ENCODE measurements at places on chromosomes 5 and 9.

DNA sequence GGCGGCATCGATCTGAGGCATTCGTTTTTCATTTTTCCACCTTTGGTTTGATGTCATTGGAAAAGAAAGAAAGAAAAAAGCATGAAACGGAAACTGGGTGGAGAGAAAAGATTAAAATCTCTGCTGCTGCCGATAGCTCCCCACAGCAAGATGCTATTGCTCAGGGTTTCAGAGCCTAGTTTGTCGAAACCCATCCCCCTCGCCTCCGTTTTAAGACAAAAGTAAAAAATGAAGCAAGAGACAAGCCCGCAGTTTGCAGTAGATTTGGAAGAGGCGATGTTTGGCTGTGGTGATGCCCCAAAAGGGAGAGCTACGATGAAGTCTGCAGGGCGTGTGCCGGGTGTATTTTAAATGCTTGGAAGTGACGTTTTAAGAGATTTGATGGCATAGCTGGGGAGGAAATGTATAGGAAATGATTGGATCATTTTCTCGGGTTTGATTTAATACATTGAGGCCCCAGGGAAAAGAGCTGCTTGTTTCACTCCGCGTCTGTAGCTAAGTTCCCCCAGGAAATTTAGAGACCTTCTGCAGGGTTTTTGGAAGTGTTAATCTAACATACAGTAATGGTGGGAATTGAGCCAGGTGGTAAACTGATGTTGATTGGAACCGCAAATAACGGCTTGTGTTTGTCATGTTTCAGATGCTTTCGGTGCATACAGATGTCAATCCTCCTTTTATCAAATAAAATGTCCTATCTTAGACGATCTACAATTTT is 909 bp downstream of the NDFIP1 start:
- DNase-seq = peak; percentile 72

DNA sequence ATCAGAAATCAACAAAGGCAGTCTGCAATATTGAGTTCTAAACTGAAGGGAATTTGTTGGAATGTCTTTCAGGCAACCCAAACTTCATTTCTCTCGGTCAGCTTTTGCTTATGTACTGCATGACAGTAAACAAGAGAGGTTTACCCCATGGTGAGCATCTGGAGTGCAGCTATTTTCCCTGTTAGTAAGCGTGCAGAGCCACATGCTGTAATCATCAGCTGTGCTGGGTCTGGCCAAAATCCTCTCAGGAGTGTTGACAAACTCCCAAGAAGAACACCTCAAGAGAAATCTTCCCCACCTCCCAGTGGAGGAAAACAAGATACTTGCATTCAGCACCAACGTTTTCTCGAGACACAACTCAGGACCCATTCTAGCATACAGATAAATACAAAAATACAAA is 83.6 kb upstream of the ADAMTSL1 start:
- DNase-seq = no peak

- no peak for DNase-seq
Observed at GRCh38 chr5:40568548-40568947, 111.2 kb upstream of the PTGER4 start.

DNA sequence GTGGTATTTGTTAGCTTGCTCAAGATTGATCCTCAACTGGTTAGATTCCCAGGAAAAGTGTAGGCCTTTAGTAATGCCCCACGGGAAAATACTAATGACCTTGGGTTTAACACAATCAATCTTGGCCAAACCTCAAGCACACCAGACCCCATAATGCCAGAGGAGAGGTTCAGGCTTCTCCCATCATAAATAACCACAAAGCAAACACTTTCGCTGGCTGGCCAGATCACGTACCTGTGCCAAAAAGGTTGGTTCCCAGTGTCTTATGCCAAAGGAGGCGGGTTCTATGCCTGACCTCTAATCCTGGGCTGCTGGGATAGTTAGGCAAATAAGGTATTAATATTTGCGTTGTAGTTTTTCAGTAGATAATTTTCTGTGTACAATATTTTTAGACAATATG is 379.2 kb upstream of the CDH18 start:
- DNase-seq = no peak

DNA sequence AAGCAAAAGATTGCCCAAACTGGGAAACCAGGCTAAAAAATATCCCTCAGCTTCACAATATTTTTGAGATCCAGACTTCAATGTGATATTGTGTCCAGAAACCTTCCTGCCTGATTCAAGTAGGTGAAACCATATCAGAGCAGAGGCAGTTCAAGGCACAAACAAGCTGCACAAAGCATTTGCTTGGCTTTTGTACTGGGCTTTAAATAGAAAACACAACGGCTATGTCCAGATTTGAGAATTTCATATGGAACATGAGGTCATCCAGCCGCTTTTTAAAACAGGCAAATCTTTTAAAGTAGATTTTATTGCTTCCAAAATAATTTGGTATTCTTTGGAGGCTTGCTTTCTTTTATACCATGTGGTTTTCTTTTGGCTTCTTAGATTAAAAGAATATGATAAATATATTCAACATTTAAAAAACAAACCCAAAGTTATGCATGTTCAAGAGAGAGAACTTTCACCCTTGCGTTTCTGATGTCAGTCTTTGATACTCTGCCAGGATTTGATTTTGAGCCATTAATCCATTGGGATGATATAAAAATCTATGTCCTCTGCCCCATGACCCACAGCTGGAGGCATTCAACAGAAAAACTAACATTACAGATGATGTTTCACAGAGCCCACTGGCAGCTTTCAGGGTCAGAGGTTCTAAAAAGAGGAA is 29.0 kb upstream of the CCDC112 start:
- no peak for DNase-seq

DNA sequence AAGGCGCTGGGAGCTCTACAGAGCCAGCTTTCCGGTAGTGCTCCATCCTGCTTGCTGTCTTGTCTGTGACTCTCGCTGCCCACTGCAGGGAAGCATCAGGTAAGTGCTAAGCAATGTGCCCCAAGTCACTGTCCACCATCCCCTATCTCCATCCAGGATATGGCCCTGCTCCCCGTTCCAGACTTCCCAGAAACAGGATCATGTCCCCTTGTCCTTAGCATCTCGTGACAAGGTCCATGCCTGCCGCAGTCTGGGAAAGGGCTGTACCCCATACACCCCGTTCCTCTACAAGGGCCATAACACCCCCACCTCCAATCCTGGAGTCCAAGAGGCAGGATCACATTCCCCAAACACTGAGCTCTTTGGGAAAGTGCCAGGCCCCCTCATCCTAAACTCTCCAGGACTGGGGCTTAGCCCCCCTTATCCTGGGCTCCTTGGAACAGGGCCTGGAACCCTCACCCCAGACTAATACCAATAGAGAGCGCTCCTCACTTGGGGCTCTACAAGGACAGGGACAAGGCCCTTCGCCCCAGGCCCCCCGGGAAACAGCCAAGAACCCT is 566 bp downstream of the RPP25L start:
- no peak for DNase-seq

GRCh38 chr5:80414113-80414512 is 6.2 kb downstream of the ZFYVE16 start:
- no peak for DNase-seq

- DNase-seq = peak; percentile 38
Observed at GRCh38 chr5:113612060-113612496, 98.6 kb downstream of the YTHDC2 start.

DNA sequence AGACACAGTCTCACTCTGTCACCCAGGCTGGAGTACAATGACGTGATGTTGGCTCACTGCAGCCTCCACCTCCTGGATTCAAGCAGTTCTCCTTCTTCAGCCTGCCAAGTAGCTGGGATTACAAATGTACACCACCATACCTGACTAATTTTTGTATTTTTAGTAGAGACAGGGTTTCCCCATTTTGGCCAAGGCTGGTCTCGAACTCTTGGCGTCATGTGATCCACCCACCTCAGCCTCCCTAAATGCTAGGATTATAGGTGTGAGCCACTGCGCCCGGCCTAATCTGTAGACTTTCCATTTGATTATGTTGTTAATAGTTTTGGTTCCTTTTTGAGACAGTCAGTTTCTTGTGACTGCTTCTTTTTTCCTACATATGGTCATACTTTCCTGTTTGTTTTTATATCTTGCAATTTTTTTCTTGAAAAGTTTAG is 31.0 kb downstream of the MTREX start:
- peak; percentile 64 for DNase-seq

DNA sequence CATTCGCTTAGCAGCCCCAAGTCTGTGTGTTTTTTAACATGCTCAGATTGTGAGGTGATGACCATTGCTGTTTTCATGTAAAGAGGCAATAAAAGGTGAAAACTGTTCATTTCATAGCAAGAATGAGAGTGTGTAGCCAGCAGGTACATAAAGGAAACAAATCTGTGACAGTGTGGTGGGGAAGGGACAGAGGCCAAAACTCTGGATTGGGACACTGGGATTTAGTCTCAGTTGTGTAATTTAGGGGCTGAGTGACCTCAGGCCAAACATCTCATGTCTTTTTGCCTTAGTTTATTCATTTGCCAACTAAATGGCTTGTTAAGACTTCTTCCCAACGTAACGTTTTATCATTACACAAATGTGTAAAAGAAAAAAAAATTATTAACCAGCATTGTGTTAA is 47.0 kb downstream of the KCNN2 start:
- no peak for DNase-seq

- DNase-seq = no peak
Observed at GRCh38 chr9:16532272-16532671, 338.2 kb downstream of the BNC2 start.

DNA sequence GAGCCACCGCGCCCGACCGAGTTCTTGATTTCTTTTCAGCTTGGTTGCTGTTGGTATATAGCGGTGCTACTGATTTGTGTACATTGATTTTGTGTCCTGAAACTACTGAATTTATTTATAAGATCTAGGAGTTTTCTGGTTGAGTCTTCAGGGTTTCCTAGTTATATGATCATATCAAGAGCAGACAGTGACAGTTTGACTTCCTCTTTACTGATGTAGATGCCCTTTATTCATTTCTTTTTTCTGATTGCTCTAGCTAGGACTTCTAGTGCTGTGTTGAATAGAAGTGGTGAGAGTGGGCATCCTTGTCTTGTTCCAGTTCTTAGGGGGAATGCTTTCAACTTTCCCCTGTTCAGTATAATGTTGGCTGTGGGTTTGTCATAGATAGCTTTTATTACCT is 17.4 kb upstream of the LRRC19 start:
- DNase-seq = no peak

DNA sequence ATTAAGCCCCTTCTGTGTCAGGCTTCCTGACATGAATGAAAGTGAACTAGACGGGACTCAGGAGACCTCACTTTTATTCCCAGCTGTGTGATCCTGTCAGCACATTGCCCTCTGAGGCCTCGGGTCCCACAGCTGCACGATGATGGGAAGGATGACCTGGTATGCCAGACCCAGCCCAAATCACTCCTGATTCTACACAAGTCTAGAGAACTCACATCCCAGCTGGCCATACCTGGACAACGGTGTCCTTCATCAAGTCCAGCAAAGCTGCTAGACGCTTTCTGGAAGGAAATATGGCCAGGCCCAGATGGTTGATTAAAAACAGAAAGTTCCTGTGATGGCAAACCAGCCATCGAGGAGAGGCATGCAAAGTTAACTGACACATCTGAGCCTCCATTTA is 118.0 kb upstream of the FSTL4 start:
- DNase-seq = no peak

GRCh38 chr5:68047035-68047434 is 168.5 kb upstream of the PIK3R1 start:
- DNase-seq = no peak

GRCh38 chr5:32589416-32589815 is 4.1 kb downstream of the SUB1 start:
- no peak for DNase-seq

GRCh38 chr5:80600943-80601693 is 31.0 kb upstream of the ANKRD34B start:
- DNase-seq = no peak

DNA sequence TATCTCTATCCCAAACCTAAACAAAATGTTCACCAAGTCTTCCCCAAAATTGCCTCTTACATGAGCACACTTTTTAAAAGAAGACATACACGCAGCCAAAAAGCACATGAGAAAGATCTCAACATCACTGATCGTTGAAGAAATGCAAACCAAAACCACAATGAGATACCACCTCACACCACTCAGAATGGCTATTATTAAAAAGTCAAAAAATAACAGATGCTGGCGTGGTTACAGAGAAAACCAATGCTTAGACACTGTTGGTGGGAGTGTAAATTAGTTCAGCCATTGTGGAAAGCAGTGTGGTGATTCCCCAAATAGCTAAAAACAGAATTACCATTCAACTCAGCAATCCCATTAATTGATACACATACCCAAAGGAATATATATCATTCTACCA is 83.8 kb downstream of the SEMA5A start:
- no peak for DNase-seq

- DNase-seq = no peak
Observed at GRCh38 chr5:31350395-31350794, 156.9 kb downstream of the CDH6 start.

DNA sequence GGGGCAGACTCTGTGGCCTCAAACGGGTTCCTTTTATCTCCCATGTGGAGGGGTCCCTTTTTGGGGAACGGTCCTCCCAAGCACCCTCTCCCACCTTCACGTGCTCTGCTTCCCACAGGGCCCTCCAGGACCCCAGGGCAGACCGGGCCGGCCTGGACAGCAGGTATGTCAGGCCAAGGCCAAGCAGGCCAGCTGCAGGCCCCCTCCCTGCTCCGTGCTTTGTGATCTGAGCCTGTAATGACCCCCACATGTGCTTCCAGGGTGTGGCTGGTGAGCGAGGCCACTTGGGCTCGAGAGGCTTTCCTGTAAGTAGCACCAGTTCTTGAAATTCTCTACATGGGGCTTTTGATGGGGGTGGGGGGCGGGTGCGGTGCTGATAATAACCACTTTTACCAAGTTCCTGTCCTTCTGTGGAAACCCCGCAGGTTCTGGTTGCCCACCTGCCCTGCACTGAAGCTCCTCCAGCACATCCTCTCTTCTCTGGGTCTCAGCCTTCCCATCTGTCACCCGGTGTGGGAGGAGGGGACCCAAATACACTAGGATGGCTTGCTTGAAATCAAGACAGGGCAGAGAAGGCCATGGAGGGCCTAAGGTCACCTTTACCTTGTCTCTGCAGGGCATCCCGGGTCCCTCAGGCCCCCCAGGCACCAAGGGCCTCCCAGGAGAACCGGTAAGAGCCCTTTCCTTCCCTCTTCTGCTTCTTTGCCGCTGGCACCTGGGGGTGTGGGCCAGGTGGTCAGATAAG is 57.9 kb upstream of the ORM1 start:
- DNase-seq = no peak

DNA sequence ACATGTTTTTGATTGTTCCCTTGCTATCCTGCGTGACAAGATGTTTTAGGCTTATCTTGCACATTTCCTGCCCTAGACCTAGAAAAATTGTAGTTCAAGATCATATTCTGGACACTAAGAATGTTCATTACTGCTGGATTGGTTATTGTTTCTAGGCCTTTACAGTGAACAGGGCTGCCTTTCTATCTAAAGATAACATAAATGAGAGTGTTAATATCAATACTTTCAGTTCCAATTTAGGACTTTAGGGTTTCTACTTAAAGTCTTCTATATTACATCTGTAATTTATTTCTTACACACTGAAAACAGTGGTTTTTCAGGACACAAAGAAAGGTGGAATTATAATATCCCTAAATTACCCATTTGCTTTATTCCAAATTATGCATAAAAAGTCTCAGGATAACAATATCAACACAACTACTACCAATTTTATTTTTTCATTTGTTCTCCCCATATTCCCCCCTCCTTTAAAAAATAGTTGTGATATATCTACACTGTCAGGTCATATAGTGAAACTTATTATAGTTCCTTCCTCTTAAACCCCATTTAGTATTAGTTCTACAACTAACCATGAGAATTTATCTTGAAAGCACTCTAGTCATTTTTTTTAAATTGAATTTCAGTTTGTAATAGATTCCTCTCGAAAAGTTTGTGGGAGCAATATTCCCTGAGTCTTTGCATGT is 293.9 kb upstream of the RIOK2 start:
- no peak for DNase-seq

Measured in activated CD4-positive, alpha-beta T cell treated with anti-CD3 and anti-CD28 coated beads, Interleukin-2, Interleukin-4, amounts not matched to agents 100 ng/mL and 50 ng/mL, durations not matched to agents 16 hours and 8 hours (primary cell).